HEK293T (cell line): ENCODE measurements at places on chromosomes 1 and 21.

- DNase-seq, result peak; percentile 53
Observed at GRCh38 chr1:147665521-147665920, 4.8 kb downstream of the ACP6 start.

DNA sequence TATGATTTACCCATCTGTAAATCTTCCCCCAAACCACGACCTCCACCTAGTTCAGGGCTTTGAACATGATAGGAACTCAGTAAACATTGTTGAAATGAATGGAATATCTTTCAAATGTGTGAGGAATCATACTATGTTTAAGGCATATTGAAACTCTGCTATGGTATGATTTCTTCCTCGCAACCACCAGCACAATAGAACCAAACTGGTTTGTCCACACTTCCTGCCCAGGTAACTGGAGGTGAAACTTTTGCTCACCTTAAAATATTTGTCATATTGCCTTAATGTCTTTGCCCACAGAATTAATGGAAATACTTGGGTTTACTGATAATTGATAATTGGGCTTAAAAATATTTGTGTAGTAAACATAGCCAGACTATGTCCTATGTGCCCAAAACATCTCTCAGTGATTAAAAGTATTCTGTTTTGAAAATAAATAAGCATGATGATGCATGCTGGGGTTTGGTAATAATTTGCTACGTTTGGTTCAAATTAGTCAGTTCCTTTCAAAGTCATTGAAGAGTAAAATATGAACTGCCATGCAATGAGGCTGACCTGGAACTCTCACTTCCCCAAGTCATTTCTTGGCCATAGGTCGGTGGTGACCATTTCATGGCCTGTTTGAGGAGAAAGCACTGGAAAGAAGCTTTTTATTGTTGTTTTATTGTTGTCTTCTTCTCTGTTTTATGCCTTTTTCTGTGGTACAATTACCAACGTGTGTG lies 73.3 kb downstream of the TNFSF18 start:
- DNase-seq, result no peak

DNA sequence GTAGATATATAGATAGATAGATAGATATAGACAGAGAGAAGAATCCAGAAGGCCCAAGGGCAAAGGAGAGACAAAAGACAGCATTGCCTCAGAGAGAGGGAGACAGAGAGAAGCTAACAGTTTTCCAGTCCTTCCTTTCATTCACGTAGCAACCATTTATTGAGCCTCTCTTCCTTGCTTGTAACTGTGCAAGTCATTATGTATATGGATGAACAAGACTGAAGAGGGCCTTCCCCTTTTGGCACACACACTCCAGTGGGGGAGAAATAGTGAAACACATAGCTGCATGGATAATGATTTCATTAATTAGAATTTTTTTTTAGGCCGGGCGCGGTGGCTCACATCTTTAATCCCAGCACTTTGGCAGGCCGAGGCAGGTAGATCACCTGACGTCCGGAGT lies 74.8 kb upstream of the PUM1 start:
- DNase-seq, result no peak

GRCh38 chr1:215508311-215508710 lies 58.8 kb upstream of the KCTD3 start:
- no peak for DNase-seq

DNA sequence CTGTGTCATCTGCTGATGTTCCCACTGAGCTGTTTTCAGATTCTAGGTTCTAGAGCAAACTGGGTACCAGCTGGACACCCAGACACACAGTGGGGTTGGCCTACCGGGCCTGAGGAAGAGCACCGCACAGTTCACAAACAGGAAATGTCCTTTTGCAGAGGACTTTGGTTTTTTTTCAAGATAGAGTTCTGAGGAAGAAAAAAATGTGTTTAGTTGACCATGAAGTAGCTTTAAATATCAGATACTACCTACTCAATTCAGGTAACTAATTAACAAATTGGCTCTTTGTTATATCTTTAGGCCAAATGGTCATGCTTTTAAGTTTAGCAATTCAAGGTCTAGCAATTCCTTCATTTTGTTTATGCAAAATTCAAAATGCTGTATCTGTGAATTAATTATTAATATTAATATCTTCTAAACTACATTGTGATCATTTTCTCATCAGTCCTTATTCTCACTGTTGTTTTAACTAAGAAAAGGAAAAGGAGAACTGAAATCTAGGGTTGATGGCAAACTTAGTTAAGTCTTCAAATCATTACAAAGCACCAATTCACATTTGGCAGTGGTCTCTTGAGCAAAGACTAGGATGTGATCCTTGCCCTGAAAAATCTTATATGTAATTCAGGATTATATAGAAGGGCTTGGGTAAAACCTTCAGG lies 17.2 kb upstream of the NCF2 start:
- no peak for DNase-seq

DNA sequence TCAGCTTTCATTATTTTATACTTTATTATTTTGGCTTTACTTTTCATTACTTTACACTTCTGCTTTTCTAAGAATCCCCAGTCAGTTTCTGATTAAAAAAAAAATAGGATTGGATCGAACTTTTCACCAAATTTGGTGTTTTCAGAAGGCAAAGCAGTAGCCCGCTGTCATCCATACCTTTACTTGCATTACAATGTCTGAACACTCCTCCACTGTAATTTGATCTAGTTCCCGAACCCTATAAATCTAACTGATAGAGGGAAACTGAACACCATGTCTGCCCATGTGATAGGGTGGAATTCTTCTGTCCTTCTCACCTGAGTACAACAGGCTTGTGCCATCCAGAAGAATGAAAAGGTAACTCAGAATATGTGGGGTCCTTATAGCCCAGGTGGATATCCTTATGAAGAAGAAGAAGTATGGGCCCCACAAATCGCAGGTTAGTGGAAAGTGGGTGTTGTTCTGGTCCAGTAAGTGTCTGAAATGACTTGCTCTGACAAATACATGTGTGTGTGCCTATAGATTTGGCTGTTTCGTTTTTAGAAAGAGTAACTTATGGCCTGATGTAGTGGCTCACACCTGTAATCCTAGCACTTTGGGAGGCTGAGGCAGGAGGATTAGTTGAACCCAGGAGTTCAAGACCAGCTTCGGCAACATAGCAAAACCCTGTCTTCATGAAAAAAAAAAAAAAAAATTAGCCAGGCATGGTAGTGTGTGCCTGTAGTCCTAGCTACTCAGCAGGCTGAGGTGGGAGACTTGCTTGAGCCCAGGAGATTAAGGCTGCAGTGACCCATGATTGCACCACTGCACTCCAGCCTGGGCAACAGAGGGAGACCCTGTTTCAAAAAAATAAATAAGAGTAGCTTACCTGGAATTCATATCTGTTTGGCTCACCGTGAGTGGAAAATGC lies 26.6 kb upstream of the CDC14A start:
- peak; percentile 39 for DNase-seq

- no peak for DNase-seq
Observed at GRCh38 chr1:43065616-43066399, 106.3 kb downstream of the EBNA1BP2 start.

DNA sequence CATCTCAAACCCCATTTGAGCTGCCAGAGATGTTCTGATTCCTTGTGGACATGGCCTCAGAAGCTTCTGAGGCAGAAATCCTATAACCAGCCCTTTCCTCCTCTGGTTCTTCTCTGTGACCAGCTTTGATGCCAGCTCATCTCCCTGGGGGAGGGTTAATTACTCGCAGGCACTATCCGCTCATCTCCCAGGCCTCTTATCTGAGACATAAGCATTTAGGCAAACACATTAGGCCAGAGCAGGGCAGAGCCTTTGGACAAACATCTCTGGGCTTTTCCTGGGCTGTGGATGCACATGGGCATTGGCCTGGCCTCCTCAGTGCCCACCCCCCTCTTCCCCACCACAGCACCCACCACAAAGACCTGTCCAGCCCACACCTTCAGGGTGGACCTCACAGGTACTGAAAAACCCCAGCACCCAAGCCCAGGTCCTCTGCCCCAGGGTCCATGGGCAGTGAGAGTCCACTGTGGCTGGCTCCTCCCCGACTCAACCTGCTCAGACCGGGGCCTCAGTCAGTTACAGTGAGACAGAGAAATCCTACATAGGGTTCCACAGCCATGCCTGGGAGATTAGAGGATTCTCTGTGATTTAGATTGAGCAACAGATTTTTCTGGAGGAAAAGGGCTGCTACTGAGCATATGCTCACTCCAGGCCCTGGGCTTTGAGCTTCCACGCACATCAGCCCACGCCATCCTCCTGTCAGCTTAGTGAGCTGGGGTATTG lies 26.9 kb downstream of the IGSF21 start:
- no peak for DNase-seq

GRCh38 chr1:178393370-178393769 lies 103.4 kb downstream of the CLEC20A start:
- no peak for DNase-seq

DNA sequence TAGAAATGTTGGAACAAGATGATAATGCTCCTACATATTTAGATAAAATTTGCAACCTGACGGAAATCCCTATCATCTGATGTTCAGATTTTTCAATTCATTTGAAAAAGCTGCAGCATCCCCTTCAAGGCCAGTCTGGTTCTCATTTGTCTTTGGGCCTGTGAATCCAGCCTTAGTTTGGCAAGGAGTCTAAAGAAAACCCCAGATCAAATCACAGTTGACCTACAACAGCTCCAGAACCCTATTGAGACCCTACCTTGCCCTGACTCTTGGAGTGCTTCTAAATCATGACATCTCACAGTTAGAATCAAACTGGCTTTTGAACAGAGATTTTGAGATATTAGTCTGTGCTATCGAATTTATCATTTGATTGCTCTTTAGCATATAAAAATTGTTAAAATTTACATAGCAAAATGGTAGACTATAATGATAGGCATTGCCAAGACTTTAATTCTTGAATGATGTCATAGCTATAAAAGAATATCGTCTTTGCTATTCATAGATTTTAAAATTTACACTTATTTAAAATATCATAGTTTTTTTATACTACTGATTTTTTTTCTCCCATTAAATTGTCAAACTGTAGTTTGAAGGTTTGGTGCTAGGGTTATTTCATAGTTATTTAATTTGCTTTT lies 2.2 kb downstream of the PPP2R5A start:
- DNase-seq, result no peak

DNA sequence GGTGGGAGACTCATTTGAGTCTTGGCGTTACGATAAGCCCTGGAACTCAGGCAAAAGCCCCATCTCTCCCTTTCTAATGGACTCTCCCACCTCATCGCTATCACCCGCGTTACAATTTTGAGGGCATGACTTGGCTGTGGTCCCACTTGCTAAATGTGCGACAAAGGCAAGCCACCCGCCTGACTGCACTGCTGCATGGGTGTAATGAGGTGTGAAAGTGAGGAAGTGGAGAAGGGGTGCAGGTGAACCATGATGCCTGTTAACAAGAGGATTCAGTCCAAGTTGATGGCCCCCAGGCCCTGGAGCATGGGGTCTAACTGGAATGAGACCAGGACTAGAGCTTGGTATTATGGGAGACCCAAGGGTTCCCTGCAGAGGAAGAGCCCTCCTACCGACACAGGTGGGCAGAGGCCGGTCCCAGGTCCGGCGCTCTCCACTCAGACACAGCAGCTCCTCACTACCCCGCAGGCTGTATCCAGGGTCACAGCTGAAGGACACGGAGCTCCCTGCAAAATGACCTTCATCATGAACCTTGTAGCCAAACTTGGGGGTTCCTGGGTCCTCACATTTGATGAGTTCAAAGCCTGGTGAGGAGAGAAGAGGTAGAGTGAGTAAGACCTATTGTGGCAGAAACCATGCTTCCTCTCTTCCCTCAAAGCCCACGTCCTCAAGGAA lies 165.4 kb upstream of the HMGB4 start:
- DNase-seq, result no peak

- DNase-seq, result no peak
Observed at GRCh38 chr1:80341021-80341420, 1334.5 kb upstream of the ADGRL4 start.

DNA sequence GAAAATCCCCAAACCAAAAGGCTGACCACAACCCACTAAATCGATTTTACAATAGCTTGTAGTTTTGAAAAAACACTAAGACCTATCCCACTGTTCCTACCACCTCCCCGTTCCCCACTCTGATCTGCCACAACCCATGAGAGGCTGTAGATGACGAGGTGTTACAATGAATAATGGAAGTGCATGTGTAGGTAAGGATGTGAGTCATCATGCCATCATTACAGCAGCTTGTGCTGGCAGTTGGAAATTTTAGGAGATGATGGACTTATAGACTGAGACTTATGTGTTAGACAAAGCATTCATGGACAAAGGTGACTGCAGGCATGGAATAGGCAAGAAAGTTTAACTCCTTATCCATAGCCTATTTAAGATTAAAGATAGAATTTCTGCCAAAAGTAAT lies 184.7 kb upstream of the CACYBP start:
- DNase-seq, result no peak

DNA sequence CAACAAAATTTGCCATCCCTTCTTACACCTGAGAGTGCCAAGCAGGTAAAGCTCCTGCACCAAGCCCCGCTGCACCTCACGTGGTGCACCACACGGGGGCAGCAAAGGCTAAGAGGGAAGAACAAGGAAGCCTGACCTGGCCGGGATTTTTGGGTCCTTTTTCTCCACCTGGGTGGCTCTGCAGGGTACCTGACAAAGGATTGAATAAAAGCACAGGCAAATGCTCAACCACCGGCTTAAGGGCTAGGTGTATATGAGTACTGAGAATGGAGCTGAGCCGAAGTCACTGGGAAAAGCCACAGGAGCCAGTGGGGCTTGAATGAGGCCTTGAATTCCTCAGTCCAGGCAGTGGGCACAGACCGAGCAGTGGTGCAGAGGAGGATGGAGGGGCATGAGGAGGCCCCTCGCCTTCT lies 36.4 kb downstream of the ZNF697 start:
- peak; percentile 75 for DNase-seq

GRCh38 chr1:167503626-167504466 lies 14.5 kb downstream of the CD247 start:
- no peak for DNase-seq

GRCh38 chr1:221644145-221644448 lies 97.8 kb downstream of the DUSP10 start:
- DNase-seq, result no peak

GRCh38 chr21:38384238-38384560 lies 114.1 kb downstream of the ERG start:
- no peak for DNase-seq

GRCh38 chr1:155173478-155174323 lies at the start of gene TRIM46:
TRIM46 (plus strand) TSS chr1:155173849; CDS start chr1:155173967, 118 bp downstream.
- peak; percentile 67 for DNase-seq

GRCh38 chr1:161382214-161383019 lies 14.7 kb upstream of the CFAP126 start:
- peak; percentile 54 for DNase-seq

DNA sequence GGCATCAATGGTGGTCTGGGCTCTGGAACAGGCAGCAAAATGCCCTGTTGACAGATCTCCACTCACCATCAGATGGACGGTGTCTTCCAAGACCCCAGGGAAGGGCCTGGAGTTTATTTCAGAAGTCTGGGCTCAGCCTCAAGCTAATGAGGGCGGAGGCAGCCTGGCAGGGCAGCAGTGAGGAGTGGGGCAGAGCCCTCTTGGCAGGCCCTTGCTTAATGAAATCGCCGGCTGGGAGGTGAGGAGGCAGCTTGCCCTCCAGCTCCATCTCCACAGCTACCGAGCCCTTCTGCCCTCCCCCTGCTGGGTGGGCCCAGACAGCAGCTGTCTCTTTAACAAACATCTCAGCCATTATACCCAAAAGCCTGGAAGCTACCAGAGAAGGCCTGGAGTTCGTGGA lies 22.0 kb upstream of the GRIK3 start:
- no peak for DNase-seq

- no peak for DNase-seq
Observed at GRCh38 chr1:92543131-92544055, 56.7 kb upstream of the GFI1 start.

- no peak for DNase-seq
Observed at GRCh38 chr21:31518580-31518979, 140.9 kb upstream of the SOD1 start.

- DNase-seq, result no peak
Observed at GRCh38 chr1:7253988-7254587, 468.8 kb downstream of the CAMTA1 start.
